ENCODE measurements at places on chromosomes 7 and 10.
A peak's percentile ranks its signal among the peaks of the same experiment; 100 is the strongest.

DNA sequence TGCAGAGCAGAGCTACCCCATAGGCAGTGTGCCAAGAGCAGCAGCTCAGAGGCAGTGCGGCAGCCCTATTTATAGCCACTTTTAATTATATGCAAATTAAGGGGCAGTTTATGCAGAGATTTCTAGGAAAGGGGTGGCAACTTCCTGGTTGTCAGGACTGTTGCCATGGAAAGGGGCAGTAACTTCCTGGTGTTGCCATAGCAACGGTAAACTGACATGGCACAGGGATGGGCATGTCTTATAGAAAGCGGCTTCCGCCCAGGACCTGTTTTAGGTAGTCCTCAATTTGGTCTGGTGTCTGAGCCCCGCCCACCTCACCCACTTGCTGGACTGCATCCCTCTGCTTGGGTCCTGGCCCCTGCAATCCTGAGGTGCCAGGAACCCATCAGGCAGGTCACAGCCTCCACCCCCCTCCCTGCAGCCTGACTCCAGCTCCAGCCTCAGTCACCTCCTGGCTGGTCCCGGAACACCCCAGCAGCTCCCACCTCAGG is 115.8 kb downstream of the TMEM130 start:
- no peak for DNase-seq

DNA sequence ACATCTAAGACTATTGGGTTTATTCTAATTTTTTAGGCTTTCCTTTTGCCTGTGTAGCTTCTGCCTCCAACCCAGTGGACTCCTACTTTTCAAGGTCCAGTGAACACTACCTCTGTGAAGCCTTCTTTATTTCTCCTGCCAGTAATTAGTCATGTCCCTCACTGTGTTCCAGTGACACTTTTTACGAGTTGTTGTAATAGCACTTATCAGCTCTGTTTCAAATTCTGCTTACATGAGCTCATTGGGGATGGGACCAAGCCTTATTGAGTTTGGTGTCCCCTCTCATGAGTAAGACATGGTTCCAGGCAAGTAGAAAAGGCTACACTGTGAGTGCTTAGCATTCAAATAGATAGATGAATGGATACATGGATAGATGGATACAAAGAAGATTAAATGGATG is 184.6 kb downstream of the HIBADH start:
- DNase-seq = no peak

GRCh38 chr7:28955718-28956607 is 2.2 kb downstream of the TRIL start:
- peak; percentile 48 for DNase-seq

DNA sequence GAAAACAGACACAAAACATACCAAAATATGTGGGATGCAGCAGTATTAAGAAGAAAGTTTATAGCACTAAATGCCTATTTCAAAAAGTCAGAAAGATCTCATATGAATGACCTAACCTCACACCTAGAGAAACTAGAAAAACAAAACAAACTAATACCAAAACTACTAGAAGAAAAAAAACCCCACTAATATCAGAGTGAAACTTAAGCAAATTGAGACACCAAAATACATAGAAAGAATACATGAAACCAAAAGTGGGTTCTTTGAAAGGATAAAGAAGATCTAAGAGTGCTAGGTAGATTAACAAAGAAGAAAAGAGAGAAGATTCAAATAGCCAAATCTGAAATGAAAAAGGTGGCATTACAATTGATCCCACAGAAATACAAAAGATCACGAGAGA is 494.1 kb downstream of the SH2D4B start:
- no peak for DNase-seq

GRCh38 chr10:4663162-4663992 is 162.6 kb upstream of the AKR1E2 start:
- peak; percentile 100 for DNase-seq

- DNase-seq = no peak
Observed at GRCh38 chr7:98594787-98595186, 22.3 kb upstream of the NPTX2 start.

- DNase-seq = no peak
Observed at GRCh38 chr7:7867846-7868571, 100.6 kb upstream of the GLCCI1 start.

- DNase-seq = no peak
Observed at GRCh38 chr7:43531700-43532099, 51.2 kb upstream of the STK17A start.
